Activated T-helper 2 cell treated with anti-CD3 and anti-CD28 coated beads, Interferon-gamma antibody, Interleukin-2, Interleukin-4, amounts not matched to agents 10 μg/mL and 5 μg/mL and 100 μg/mL, durations not matched to agents 14 hours and 24 hours and 36 hours (primary cell): ENCODE measurements at places on chromosomes 12 and 14.
A peak's percentile ranks its signal among the peaks of the same experiment; 100 is the strongest.

DNA sequence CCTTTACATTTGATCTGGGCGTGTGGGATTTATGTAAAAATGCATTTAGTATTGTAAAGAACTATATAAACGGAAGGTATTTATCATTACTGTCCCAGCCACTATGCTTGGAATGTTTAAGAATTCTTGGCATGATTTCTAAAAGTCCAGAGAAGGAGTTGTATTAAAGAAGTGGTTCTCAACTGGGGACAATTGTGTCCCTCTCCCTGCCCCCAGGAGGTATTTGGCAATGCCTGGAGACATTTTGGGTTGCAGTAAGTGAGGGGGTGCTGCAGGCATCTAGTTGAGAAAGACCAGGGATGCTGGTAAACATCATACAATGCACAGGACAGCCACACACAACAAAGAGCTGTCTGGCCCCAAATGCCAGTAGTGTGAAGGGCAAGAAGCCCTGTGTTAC, 7.2 kb downstream of the SLC38A1 start:
- no peaks in the 10 kb centered on the region for H3K27me3 ChIP-seq
- H3K27ac ChIP-seq, result peak overlapping the region; percentile 26
- no peak overlapping the region for H3K4me3 ChIP-seq
- DNase-seq, result no peak
- H3K36me3 ChIP-seq, result peaks cover 29% of the 10 kb centered on the region

GRCh38 chr12:63820427-63820826, 24.1 kb upstream of the SRGAP1 start:
- H3K27me3 ChIP-seq, result peaks cover 19% of the 10 kb centered on the region
- H3K4me3 ChIP-seq, result no peak overlapping the region
- H3K36me3 ChIP-seq, result peaks cover 19% of the 10 kb centered on the region
- no peak for DNase-seq
- H3K4me1 ChIP-seq, result peaks cover 20% of the 10 kb centered on the region

GRCh38 chr14:43669355-43669754, 837.7 kb downstream of the FSCB start:
- H3K27me3 ChIP-seq, result no peaks in the 10 kb centered on the region
- no peaks in the 10 kb centered on the region for H3K36me3 ChIP-seq
- H3K4me3 ChIP-seq, result no peak overlapping the region
- H3K27ac ChIP-seq, result no peak overlapping the region
- no peak for DNase-seq

DNA sequence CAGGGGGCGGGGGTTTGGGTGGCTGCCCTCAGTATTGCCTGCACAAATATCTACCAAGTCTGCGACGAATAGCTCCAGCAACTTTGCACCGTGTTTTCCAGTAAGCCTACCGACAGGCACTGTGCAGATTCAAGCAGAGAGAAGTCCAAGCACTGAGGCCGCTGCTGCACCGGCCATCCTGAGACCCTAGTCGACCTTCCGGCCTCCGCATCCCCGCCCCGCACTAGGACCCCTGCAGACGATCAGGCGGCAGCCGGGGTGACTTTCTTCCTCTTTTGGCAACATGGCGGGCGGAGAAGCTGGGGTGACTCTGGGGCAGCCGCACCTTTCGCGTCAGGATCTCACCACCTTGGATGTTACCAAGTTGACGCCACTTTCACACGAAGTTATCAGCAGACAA, at the start of gene EIF2S3B:
Gene EIF2S3B, plus strand, starts transcription at position 271 of the 400 bp plus-strand sequence. Its CDS starts 13 bp downstream, at position 284.
- H3K27ac ChIP-seq, result no peak within 1 kb of the TSS
- peaks cover 5% of the 10 kb centered on the region for H3K4me1 ChIP-seq
- DNase-seq, result no peak
- peaks cover 13% of the 10 kb centered on the region for H3K27me3 ChIP-seq
- no peaks in the 10 kb centered on the region for H3K36me3 ChIP-seq

DNA sequence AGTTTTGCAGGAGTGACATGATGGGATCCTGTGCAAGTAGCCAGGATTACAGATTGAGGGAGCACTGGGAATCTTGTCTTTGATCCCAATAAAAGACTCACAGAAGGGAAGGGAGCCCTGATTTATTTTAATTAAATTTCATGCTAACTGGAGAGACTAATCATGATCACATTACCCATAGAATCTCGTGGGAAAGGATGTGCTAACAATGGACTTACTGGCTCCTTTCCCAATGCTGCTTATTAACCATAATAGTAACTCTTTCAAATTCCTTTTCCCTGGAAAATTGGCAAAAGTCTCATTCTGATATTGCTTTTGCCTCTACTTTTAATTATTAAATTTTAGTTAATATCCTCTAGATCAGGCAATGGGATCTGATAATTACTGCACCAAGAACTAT, 174.8 kb upstream of the AVPR1A start:
- no peak overlapping the region for H3K4me3 ChIP-seq
- H3K4me1 ChIP-seq, result no peaks in the 10 kb centered on the region
- H3K27me3 ChIP-seq, result no peaks in the 10 kb centered on the region
- DNase-seq, result no peak
- H3K36me3 ChIP-seq, result no peaks in the 10 kb centered on the region
